RPMI7951 (cell line): ENCODE measurements at places on chromosomes 7 and 10. TPM values are rescaled to one million over a fixed set of nuclear protein-coding genes. Genes with fewer than 3 reads are reported as not detected.
A peak's percentile ranks its signal among the peaks of the same experiment; 100 is the strongest.

DNA sequence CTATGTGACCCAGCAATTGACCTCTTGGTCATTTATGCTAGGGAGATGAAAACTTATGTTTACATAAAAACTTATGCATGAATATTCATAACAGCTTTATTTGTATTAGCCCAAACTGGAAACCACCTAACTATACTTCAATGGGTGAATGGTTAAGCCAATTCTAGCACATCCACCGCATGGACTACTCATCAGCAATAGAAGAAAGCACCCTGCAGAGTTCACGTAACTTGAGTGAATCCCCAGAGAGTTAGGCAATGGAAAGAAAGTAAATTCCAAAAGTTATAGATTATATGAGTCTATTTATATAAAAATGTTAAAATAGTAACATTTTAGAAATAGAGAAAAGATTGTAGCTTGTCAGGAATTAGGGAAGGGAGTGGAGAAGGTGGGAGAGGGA, 60.2 kb upstream of the NRG3 start:
- DNase-seq = no peak

DNA sequence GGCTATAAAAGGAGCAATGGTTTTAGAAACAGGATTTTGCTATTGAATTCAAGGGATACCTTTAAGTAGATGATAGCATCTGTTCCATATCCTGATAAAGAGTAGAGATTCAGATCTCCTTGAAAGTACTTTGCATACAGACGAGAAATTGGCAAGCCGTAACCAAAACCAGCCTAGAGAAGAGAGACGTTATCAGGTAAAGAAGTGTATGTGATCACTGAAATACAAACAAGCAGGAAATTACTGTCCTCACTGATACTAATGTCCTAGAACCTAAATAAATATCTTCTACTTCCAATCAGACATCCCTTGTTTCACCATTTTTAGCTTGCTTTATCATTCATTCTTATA, 9.4 kb downstream of the PDK4 start:
- no peak for DNase-seq

DNA sequence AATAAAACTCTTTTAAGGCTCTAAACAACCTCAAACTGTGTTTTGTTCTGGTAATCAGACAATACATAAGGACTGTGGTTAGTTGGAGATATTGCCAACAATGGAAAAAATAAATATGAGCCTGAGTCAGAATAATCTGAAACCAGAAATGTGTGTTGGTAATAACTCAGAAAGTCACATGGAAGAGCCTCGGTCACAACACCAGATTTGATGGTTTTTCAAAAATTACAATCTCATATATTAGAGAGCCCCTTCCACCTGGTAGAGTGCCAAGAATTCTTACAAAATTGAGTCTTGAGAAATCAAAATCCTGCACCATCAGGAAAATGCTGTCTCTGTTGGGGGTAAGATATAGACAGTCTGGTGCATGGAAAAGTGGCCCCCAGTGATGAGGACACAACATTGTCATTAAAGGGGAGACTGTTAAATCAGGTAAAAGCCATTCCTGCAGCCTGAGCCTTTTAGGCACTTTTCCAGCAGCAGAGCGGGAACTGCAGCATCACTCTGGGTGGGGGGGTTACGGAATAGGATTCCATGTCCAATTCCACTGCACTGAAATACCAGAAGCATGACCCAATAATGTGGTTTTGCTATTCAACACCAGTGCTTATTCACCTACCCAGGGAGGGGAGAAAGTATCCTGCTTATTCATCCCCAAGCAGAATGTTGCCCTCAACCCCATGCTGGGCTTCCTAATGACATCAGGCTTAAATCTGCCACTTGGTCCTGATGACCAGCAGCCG, 9.5 kb upstream of the ADAM12 start:
- DNase-seq = peak; percentile 96

GRCh38 chr10:24277277-24277676, 68.3 kb downstream of the KIAA1217 start:
- DNase-seq = no peak

- DNase-seq = no peak
These were observed 317.3 kb upstream of the CACNA2D1 start for GRCh38 chr7:82760831-82761230.

DNA sequence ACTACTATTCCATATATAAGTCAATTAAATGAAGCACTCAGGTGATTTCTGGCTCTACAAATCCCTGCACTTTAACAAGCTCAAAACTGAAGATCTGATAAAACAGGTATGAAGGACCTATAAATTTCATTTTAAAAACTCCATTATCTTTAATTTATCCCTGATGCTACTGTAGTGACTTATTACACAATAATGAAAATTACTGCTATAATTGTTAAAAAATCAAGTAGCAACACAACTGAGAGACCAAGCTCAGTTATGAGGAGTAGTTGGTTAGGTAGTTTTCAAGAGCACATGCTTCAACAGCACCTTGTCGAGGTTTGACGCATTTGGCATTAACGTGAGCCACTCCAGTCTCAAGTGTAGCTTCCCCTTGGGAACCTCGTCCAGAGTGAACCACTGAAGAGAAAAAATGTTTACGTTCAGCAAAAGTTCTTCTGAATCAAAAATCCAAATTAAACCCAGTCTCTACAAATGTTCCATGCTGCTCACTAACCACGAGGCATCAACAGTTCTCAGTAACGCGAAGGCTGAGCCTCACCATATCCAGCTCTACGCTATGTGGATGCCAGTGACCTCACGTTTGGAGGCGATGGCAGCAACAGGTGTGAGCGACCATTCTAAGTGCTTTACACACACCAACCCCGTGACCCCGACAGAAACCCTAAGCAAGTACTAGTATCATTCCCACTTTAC, 55.3 kb upstream of the NCAPG2 start:
- no peak for DNase-seq

GRCh38 chr10:12847361-12847975, 154.0 kb downstream of the CCDC3 start:
- no peak for DNase-seq

DNA sequence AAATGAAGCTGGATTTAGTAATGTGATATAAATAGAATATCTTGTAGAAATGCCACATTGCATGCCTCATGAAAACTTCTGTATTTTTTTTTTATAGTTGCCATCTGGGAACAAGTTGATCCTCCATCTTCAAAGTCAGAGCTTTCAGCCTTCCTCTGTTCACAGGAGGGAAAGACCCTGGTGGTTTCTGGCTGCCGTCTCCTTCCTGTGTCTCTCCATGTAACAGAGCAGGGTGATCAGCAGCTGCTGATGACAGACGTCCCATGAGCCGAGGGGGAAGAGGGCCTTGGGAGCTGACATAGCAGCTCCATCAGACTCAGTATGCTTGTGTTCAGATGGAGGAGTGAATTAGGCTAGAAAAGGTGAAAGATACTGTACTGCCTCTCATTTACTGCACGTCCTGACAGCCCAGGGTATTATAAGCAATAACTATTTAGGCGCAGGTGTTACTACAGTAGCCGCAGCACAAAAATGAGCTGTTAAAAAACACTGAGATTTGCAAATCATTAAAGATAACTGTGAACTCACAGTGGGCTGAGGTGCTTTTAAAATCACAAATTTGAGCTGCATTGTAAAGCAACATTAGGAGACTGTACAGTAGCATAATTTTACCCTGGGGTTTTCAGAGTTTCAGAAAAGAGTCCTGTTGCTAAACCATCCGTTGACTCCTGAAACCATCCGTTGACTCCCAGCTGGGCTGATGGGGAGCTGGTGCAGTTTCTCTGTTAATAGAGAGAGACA, 103.3 kb downstream of the CFAP58 start:
- no peak for DNase-seq

DNA sequence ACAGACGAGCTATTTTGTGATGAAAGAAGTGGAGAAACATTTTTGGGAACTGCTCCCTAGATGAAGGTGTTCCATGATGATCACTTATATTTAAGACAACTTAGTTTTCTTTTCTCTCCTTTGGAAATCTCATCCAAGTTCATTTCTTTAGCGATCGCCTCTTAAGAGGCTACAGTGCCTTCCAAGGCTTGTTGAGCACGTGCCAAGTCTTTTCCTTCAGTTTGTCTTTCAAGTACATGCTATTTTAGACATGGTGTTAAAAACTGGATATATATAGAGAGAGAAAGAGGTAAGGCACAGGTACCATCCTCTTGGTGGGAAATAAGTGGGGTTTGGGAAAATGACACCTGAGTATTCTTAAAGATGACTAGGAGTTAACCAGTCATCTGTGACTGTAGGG, 2.7 kb downstream of the ADK start:
- DNase-seq = no peak

- DNase-seq = no peak
These were observed 499.1 kb upstream of the PODXL start for GRCh38 chr7:132055336-132056120.

- DNase-seq = peak; percentile 60
These were observed 613 bp downstream of the AP5Z1 start for GRCh38 chr7:4775848-4776623.

DNA sequence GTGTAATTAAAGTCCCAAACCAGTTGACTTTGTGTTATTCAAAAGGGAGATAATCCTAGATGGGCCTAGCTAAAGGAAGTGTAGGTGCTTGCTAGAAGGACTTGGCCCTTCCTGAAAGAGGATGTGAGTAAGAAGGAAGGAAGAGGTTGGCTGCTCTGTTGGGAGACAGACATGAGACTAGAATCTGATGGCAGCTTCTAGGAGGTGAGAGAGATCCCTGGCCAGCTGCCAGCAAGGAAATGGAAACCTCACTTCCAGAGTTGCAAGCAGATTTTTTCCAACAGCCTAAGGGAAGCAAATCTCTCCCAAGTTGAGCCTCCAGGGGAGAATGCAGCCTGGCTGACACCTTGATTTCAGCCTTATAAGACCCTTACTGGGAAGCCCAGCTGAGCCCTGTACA, 368.4 kb upstream of the ZMIZ1 start:
- DNase-seq = peak; percentile 55

DNA sequence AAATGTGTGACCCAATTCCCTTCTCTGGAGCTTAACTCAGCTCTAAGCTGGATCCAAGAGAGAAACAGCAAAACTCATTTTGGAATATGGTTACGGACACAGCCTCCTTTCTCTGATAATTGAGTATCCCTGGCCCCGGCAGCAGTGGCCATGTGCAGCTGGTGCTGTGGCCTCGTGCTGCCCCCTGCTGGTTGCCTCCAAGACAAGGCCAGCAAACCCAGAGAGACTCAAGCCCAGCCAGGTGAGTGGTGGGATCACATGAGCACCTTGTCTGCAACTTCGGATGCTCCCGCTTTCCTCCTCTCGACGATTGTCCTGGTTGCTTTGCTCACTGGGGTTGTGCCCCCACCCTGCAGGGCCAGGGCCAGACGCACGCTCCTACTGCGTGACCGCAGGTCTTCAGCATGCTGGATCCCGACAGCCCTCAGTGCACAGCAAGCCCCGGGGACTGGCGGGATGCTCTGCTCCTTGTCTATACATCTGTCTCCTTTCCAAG, 19.4 kb downstream of the SFTPD start:
- DNase-seq = peak; percentile 57

The STMP1 gene
- total RNA-seq = 23.2 and 27.4 TPM in 2 replicates

The KIAA1549 gene
- total RNA-seq = 4.1 and 6.4 TPM in 2 replicates

The RPP38 gene
- 17.1 and 20.5 TPM in 2 replicates for total RNA-seq

The AKR1C4 gene
- not detected in 2 replicates for total RNA-seq

The PRF1 gene
- not detected in 2 replicates for total RNA-seq

The CDNF gene
- total RNA-seq = 0.29 TPM in 1 of 2 replicates, not detected in the other

The PLEKHS1 gene
- 0.29 and 0.84 TPM in 2 replicates for total RNA-seq

The GRID2IP gene
- total RNA-seq = not detected in 2 replicates

The ACTR3C gene
- 9.7 and 18.1 TPM in 2 replicates for total RNA-seq
